ENCODE measurements at places on chromosomes 12 and 14. TPM values are rescaled to one million over a fixed set of nuclear protein-coding genes. Genes with fewer than 3 reads are reported as not detected.

Gene SMARCC2
- 74.1 TPM for total RNA-seq

Gene STXBP6
- total RNA-seq: 1.0 TPM

Gene NKX2-1
- total RNA-seq: 0.52 TPM

Gene TAS2R14
- total RNA-seq: 14.0 TPM

Gene IGF1
- total RNA-seq: 0.76 TPM
